ENCODE measurements at places on chromosomes 5 and 9.

DNA sequence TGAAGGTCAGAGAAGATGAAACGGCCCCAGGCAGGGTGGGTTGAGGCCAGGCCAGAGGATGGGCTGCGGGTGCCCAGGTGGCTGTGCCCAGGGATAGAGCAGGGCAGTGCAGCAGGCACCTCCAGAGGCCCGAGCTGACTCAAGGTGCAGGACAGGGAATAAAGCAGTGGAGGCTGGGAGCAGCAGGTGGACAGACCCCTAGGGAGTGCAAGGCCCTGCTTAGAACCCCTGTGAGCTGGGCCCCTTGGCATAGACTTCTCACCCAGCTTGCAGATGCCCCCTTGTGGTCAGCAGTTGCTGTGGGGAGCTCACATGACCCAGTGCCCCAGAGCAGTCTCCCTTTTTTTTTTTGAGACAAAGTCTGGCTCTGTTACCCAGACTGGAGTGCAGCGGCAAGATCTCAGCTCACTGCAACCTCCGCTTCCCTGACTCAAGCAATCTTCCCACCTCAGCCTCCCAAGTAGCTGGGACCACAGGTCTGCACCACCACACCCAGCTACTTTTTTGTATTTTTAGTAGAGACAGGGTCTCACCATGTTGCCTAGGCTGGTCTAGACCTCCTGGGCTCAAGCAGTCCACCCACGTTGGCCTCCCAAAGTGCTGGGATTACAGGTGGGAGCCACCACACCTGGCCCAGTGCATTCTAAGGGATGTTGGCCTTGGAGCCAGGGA lies 118.8 kb downstream of the WNK2 start:
- DNase-seq: peak; percentile 24

- DNase-seq: peak; percentile 87
Observed at GRCh38 chr9:117782931-117783788, 79.0 kb downstream of the TLR4 start.

DNA sequence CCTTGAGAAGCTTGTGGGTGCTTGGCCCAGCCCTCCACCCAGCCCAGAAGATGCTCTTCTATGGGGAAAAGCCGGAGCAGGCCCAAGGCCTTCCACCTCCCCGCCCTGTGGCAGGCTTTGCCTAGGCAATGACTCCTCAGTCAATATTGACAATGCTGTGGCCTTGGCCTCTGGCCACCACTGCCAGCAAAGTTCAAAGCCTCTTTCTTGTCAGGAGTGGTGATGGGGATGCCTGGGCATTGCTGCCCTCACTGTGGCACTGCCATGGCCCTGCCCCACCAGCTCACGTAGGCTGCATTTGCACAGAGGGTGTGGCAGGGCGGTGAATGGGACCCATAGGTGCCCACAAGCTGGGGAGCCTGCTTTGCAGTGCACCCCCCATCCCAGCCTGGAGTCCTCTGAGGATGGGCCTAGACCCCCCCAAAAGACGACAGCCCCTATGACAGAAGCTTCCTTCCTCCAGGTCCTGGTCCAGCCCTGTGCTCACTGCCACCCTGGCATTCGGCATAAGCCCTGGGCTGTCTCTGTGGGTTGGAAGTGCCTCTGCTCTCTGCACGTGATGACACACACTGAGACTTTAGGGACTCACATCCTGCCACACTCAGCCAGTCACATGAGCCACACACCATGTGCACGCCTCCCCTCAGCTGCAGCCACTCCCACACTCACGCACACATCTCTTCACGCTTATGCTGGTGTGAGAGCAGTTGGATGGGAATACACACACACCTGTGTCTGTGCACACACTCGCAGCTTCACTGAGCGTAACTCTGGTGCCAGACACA lies 31.1 kb downstream of the MORN5 start:
- peak; percentile 4 for DNase-seq

GRCh38 chr5:40572391-40572790 lies 107.3 kb upstream of the PTGER4 start:
- no peak for DNase-seq

DNA sequence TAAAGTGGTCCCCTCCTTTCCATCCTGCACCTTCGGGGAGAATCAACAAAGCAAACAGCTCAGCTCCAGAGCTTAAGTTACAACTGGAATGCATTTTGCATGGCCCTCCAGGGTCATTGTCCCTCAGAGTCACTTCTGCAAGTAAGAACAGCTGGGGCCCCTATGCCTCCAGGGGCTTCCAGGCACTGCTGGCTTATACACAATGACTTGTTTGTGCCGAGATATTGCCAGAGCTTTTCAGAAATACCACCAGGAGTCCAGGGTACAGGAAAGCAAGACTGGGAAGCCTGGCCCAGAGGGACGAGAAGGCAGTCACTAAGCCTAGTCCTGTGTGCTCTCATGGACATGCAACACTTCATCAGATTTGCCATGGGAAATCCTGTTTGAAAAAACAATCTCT lies 11.3 kb downstream of the FRMD3 start:
- no peak for DNase-seq

GRCh38 chr9:106896695-106897094 lies 33.7 kb downstream of the ZNF462 start:
- DNase-seq: no peak

DNA sequence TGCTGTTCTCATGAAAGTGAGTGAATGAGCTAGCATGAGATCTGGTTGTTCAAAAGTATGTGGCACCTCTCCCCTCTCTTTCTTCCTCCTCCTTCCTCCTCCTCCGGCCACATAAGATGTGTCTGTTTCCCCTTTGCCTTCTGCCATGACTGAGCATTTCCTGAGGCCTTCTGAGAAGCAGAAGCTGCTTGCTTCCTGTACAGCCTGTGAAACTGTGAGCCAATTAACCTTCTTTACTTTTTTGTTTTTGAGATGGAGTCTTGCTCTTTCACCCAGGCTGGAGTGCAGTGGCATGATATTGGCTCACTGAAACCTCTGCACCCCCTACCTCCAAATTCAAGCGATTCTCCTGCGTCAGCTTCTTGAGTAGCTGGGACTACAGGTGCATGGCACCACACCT lies 6.1 kb downstream of the S100Z start:
- peak; percentile 6 for DNase-seq

DNA sequence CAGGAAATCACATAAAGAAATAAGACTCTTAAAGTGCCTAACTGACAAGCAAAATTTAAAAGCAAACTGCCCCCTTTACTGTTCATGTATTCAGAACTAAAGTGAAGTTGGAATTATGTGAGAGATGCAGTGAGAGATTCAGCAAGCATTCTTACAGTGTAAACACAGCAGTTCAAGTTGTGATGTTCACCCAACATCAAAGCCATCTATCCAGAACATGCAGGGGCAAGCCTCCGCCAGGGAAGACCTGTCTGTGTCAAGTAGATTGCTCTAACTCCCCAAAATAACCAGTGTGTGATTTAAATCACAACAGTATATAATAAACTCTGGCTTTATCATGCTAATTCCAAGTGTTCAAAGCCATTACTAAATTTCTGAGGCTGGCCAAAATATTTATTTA lies 233.3 kb downstream of the BNC2 start:
- DNase-seq: no peak

- no peak for DNase-seq
Observed at GRCh38 chr5:39750661-39751060, 325.9 kb upstream of the DAB2 start.

GRCh38 chr9:96217754-96218693 lies 84.0 kb downstream of the HSD17B3 start:
- DNase-seq: peak; percentile 81

GRCh38 chr5:124030043-124030491 lies 518.1 kb downstream of the CSNK1G3 start:
- peak; percentile 13 for DNase-seq

GRCh38 chr5:83029-83428 lies 8.9 kb upstream of the PLEKHG4B start:
- no peak for DNase-seq

- no peak for DNase-seq
Observed at GRCh38 chr9:115115117-115115880, 2.7 kb downstream of the TNC start.

DNA sequence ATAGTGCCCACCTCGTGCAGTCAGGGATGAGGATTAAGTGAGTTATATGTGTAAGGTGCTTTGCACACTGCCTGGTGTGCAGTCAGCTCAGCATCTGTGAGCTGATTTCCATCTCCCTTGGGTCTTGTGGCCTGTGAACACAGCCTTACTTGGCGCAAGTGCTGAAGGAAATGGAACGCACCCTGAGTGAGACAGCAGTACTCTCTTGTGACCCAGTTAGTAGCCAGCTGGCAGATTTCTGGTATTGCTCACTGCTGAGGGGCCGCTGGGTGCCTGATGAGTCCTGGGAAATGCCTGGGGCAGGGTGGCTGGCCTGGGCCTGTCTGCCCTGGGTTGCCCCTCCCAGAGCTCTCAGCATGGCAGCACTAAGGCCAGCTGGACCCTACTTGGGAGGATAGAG lies 90.9 kb upstream of the BOD1 start:
- no peak for DNase-seq

- DNase-seq: peak; percentile 75
Observed at GRCh38 chr5:32076699-32077695, 97.1 kb downstream of the GOLPH3 start.

DNA sequence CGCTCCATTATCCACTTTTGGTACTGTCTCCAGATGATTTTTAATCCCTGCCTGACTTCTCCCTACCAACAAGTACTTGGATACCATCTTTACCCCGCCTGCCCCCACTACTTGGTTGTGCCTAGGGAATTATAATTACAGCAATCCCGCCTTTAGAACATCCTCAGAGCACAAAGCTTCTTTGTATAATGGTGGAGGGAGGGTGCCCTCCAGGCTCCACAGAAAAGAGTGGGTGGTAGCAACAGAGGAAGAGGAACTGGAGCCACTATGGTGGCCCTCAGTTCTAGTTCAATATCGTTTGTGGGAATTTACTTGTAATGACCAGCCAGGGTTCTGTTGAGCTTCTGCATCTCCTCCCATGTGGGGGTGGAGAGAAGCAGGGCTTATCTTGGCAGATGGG lies 79.0 kb upstream of the RNF38 start:
- DNase-seq: peak; percentile 64

DNA sequence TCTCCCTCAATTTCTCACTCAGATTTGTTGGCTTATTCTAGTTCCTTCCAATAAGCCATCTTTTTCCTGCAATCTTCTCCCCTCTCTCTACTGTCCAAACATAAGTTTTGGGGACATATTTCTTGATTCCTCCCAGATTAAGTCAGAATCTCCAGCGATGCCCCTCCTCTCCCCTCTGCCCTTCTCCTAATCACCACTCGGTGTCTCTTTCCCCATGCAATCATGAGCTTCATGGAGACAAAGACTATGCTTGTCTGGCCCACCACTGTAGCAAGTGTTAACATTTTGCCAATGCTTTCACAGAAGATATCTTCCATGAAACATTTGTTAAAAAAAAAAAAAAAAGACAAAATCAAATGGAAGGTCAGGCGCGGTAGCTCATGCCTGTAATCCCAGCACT lies 42.4 kb downstream of the PDE6A start:
- DNase-seq: no peak

GRCh38 chr9:69645488-69645887 lies 26.7 kb downstream of the APBA1 start:
- peak; percentile 9 for DNase-seq

- peak; percentile 64 for DNase-seq
Observed at GRCh38 chr9:99162759-99163364, 57.9 kb downstream of the TGFBR1 start.

- no peak for DNase-seq
Observed at GRCh38 chr9:89750117-89750791, 145.4 kb downstream of the GADD45G start.

GRCh38 chr5:131774652-131775367 lies 22.0 kb downstream of the FNIP1 start:
- DNase-seq: no peak

DNA sequence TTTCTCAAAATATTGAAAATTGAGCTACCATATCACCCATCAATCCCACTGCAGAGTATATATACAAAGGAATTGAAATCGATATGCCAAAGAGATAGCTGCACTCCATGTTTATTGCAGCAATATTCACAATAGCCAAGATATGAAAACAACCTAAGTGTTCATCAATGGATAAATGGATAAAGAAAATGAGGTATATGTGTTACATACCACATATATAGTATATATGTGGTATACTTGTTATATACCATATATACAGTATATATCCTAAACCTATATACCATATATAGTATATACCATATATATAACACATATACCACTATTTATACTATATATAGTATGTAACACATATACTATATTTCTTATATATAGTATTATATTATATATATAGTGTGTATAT lies 313.3 kb downstream of the ZNF608 start:
- no peak for DNase-seq

DNA sequence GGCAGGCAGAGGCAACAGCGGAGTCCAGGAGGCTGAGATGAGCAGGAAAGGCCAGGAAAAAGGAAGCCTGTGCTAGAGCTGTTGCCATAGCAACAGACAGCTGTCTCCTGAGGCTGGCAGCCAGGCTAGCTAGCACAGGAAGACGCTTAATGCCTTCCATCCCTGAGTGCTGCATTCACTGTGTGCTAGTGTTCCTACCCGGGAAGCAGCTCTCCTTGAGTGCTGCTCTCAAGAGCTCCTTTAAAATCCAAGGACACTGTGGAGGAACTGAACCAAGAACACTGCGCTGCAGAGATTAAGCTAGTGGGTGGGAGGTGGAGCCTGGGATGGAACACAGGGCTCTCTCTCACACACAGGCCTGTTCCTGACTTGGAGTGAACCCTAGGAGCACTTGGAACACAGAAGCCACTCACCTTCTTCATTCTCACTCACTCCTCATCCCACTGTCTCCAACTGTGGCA lies 53.5 kb upstream of the IL7R start:
- peak; percentile 70 for DNase-seq

DNA sequence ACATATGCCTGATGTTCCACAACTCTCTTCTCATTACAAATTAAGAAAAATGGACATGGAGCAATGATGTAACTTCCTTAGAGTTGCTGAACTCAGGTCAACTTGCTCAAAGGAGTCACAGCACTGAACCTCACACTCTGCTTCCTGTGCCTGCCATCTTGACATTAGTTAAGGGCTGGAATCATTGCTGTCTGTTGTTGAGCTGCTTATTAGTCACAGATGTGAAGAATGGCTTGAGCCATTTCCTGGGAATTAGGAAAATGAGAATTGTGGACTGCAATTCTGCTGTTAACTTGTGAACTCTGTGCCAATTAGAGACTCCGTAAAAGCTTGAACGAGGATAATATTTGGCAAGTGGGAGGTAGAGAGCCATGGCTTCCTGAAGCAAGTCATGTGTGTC lies 212.0 kb downstream of the ADAMTS12 start:
- no peak for DNase-seq

DNA sequence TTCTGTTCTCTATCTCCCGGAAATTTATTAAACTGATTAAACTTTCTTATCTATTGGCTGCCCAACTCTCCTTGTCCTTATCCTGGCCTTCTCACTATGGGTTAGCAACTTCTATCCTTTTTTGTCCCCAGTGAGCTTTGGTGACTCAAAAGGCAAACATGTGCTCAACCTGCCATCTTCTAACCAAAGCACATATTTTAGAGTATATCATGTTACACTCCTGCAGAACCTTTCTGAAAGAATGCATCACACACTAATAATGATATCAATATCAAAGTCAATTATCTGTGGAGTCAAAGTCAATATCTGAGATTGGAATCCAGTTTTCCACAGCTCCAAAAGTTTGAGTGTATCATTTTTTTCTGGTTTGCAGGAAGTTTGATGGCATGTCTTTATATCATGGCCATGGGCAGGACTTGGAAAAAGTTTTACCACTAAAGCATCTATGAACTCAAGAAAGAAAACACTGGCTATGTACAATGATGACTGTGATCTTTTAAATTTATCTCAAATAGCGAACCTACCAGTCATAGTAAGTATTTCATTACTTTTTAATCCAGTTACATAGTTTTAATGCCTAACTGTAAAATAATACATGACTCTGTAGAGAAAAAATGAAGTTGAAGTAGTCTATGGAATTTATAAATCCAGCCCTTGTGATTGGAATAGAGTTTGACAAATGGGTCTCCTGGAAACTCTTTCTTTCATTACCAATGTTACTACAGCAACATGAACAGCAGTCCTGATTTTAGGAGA lies 166.8 kb downstream of the DROSHA start:
- DNase-seq: no peak
